ENCODE measurements at places on chromosomes 4 and X.

- no peak for DNase-seq
Observed at GRCh38 chrX:646796-647195, 16.2 kb downstream of the SHOX start.

- no peak for DNase-seq
Observed at GRCh38 chr4:55807556-55807955, 12.0 kb upstream of the EXOC1L start.

DNA sequence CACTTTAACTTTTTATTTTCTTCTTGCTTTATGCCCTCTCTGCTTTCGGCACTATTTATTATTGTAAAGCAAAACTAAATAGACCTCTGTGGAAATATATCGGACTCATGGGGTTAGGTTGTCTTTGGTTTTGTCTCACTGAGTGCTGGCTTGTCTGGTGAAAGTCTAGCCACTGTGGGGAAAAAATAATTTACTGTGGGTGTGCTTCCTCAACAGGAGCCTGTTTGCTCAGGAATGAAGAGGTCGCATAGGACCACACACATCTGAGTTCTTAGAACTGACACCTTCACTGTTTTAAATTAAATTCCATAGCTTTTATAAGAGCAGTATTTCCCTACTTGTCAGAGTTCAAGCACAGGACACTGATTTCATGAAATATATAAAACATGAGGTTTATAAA lies 103.0 kb upstream of the BMPR1B start:
- DNase-seq, result no peak

- DNase-seq, result no peak
Observed at GRCh38 chr4:119725688-119726330, 97.2 kb upstream of the PDE5A start.

DNA sequence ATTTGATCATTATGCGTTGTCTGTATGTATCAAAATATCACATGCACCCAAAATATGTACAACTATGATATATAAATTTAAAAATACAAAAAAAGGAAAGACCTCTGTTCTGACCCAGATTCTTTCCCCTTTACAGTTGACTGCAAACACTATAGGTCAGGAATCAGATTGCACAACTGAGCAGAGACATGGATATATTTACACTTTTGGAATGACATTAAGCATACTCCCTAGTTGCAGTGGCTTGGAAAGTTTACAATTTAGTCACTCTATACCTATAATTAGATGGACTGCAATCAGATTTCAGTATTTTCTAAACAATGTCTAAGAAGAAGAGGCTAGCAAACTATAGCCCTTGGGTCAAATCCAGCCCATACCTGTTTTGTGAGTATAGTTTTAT lies 98.5 kb upstream of the INPP4B start:
- no peak for DNase-seq

- DNase-seq, result no peak
Observed at GRCh38 chrX:44723426-44723825, 120.4 kb upstream of the DUSP21 start.

DNA sequence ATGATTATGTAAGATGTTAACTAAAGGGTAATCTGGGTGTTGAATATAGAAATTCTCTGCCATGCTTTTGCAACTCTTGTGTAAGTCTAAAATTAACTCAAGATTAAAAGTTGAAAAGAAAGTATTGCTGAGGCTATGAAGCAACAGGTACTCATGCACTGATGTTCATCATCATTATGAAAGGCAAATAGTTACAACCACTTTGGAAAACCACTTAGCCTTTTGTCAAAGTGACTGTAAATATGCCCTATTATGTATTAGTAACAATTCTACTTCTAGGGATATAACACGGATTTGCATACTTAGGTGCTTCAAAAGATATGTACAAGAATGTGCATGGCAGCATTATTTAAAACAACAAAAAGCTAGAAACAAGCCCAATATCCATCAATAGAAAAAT lies 227.8 kb upstream of the CXXC4 start:
- no peak for DNase-seq

- DNase-seq, result no peak
Observed at GRCh38 chr4:47577779-47578553, 92.9 kb downstream of the ATP10D start.

DNA sequence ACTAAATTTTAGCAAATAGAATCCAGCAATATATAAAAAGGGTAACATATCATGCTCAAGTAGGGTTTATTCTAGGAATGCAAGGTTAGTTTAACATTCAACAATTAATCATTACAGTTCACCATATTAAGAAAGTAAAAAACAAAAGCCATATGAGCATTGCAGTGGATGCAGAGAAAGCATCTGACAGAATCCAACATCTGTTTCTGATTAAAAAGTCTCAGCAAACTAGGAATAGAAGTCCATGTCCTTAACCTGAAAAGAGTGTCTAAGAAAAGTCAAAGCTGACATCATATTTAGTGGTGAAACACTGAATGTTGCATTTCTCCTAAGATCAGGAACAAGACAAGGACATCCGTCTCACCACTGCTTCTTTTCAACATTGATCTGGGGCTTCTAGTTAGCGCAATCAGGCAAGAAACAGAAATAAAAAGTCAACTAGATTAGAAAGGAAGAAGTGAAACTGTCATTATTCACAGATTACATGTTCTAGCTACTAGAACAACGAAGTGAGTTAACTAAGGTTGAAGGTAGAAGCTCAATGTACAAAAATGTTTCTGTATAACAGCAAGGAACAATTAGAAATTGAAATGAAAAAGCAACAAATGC lies 49.3 kb downstream of the MRPL1 start:
- no peak for DNase-seq

- no peak for DNase-seq
Observed at GRCh38 chr4:169094656-169095231, 84.7 kb upstream of the CBR4 start.

GRCh38 chr4:138492176-138492575 lies 250.0 kb upstream of the SLC7A11 start:
- DNase-seq, result no peak

DNA sequence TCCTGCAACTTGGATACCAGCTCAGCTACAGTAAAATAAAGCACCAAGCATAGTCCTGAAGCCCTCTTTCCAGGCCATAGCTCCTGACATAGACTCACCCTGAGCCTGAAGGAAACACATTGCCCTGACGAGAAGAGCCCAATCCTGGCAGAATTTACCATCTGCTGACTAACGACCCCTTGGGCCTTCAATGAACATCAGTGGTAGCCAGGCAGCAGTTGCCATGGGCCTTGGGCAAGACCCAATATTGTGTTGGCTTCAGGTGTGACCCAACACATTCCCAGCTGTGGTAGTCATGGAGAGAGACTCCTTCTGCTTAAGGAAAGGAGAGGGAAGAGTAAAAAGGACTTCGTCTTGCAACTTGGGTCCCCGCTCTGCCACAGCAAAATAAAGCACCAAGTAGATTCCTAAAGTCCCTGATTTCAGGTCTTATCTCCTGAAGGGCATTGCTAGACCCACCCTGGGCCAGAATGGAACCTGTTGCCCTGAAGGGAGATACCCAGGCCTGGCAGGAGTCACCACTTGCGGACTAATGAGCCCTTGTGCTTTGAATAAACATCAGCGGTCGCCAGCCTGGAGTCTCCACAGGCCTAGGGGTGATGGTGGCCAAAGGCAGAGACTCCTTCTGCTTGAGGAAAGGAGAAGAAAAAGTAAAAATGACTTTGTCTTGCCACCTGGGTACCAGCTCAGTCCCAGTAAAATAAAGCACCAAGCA lies 902.6 kb downstream of the C4orf33 start:
- no peak for DNase-seq

DNA sequence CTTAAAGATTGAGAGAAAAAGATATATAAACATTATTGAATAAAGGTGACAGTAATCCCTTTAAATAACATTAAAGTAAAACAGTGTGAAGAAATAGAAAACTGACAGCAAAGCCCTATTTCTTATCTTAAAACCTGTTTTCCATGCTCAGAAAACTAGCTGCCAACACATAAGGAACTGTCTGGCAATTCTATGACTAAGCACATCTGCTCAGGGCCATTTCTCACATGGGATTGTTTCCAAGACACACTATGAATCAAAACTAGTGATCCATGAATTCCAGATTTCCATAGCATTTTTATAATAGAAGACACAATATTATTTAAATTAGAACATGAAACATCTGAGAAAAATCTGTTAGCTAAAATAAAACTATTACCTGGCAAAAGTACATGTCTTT lies 113.4 kb downstream of the SCLT1 start:
- DNase-seq, result peak; percentile 72

DNA sequence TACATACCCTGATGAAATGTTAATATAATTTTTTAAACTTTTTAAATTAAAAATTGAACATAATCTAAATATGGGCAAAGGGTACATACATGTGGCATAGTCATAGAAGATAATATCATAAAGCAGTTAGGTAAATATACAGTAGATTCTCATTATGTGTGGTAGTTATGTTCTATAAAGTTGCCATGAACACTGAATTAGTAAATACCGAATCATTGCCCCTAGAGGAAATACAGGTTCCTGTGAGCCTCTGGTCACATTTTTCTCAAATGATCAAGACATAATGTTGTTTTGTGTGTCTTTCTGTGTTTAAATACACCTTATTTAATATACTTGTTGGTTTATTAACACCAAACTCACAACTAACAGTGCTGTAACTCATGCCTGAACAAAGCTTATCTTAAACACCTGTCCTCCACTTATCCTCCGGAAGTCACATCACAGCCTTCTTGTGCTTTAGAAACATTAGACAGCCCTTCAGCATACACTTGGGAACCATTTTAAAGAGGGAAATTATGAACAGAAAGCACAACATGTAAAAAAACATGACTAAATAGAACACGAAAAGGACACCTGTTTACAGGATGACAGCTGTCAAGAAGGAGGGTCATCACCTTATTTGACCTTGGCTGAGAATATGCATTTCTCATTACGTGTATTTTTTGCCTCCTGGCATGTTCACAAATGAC lies 169.4 kb upstream of the NAP1L5 start:
- DNase-seq, result no peak

DNA sequence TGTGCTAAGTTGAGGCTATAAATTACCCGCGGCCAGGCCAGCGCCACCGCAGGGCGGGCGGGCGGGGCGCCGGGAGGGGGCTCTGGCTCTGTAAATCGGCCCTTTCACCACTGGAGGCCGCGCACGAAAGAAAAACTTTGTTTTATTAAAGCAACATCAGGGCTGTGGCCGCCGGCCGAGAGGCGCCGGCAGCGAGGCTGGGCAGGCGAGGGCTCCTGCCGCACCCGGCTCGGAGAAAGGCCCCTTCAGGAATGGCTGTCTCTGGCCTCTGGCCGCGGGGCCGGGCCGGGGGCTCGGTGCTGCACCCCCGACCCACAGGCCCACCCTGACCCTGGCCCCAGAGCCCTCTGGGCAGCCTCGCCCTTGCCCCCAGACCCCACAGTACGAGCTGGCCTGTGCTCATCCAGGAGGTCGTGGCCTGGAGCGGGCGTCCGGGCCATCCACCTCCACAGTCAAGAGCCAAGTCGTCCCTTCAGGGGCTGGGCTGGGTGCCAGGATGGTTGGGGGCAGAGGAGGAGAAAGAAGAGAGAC lies 29.5 kb upstream of the FGFR3 start:
- peak; percentile 82 for DNase-seq

- no peak for DNase-seq
Observed at GRCh38 chr4:11720292-11720691, 291.6 kb upstream of the HS3ST1 start.

DNA sequence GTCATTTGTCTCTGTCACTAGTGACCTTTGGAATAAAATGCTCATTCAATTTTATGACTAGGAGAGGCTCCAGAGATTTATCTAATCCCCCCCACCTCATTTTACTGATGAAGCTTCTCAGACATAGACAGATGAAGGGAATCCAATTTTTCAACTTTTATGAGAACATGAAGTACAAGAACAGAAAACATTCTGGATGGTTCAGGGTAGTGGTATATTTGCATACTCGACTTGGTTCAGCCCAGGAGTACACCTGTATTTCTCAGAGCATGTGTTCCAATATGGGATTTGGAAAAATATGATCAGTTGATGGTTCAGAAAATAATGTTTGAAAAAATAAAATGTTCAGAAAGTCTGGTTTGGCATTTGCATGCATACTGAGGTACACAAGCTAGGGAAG lies 131.4 kb upstream of the GALNT7 start:
- DNase-seq, result no peak

- DNase-seq, result no peak
Observed at GRCh38 chrX:68997511-68997910, 167.7 kb downstream of the PJA1 start.

GRCh38 chr4:74379912-74380311 lies 15.0 kb downstream of the EREG start:
- DNase-seq, result no peak

- no peak for DNase-seq
Observed at GRCh38 chr4:120613778-120614177, 308.7 kb downstream of the PRDM5 start.

DNA sequence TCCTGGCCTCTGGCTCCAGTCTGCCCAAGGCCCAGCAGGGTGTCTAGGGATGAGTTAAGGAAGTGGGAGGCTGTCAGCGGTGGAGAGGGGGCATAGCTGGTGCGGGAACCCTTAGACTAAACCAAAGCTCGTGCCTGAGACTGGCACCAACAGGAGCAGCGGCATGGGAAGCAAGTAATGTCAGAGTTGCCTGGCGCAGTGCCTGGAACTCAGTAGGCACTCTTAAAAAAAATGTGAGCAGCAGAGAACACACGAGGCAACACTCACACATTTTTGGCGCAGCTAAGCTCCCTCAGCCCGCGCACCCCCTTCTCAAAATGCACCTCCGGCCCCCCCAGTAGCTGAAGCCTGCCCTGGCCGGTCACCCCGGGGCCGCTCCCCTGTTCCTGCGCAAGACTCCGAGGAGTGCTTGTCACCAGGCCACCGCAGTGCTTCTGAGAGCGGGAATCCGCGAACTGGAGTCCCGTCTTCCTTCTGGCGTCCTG lies 583 bp downstream of the GABRE start:
- DNase-seq, result peak; percentile 13

DNA sequence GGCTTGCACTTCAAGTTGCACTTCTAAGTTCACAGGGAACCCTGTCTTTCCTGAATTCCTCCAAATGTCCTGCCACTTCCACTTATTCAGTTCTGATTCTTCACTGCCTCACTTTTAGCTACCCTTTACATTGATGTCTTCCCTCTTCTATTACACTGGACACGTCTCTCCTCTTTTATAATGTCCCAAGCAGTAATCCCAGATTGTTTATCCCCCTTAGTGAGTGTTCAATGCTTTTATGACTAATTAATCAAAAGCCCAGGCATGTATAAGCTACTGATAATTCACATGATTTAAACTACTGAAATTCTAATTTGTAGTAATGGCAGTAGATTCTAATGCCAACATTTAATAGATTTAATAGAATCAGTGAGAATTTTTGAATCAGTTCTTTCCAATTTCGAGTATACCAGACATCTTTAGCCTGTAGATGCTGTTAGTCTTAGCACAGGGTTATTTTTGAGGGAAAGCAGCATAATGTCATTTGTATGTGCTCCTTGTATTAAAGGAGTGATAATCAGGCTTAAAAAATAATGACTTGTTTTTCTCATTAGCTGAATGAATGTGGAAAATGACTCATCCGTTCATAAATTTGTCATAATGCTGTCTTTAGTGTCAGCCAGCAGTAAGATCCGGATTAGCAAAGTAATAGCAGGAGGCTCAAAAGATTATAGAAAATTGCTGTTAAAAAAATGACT lies 703.1 kb downstream of the CENPC start:
- no peak for DNase-seq
